ENCODE measurements at places on chromosomes 6 and 20.
A peak's percentile ranks its signal among the peaks of the same experiment; 100 is the strongest.

- no peak for DNase-seq
Measured at GRCh38 chr6:37667050-37667814, 30.5 kb downstream of the MDGA1 start.

DNA sequence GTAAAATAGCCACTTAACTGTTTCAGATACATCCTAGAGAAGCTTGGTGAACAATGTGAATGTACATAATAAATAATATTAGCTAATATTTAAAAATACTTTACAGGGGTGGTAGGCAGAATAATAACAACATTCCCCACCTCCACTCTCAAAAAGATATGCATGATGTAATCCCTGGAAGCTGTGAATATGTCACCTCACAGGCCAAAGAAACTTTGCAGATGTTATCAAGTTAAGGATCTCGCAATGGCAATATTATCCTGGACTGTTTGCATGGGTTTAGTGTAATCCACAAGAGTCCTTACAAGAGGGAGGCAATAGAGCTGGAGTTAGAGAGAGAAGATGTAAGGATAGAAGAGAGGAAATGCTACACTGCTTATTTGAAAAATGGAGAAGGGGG lies 7.0 kb upstream of the PTPRK start:
- no peak for DNase-seq

GRCh38 chr20:3812975-3813847 lies 7.1 kb upstream of the AP5S1 start:
- no peak for DNase-seq

- no peak for DNase-seq
Measured at GRCh38 chr20:37711994-37712964, 18.4 kb downstream of the CTNNBL1 start.

DNA sequence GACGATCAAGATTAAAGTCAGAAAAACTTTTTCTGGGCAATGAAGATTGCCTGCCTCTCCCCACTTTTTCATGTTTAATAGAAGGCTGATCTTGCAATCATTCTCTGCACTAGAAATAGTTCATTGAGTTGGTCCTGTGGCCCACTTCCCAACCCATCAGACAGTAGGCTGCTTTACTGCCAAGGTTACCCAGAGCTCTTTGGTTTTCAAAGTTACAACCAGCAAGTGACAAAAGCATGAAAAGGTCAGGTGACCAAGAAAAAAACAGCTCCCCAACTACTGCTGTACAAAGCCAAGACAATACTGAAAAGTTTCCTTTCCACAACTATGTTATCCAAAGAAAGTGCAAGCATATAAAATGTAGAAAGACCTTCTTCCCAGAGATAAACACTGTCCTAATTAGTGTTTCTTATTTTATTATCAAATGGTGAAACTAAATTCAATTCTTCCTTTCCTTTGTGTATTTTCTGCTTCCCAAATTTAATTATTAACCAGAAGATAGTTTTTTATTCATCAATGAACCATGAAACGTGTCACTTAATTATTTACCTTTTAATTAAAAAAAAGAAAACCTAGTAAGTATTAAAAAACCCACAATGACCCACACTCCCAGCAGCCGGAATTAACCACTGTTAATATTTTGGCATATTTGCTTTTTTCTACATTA lies 16.6 kb downstream of the DNAAF9 start:
- no peak for DNase-seq

DNA sequence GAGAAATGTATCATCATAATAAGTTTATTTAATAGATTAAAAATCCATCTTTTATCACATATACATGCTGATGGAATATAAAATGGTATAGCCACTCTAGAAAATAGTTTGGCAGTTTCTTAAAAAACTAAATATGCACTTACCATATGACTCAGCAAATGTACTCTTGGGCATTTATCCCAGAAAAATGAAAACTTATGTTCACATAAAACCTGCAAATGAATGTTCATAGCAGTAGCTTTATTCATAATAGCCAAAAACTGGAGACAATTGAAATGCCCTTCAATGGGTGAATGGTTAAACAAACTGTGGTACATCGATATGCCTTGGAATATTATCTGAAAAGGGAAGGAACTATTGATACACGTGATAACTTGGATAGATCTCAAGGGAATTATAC lies 6.4 kb upstream of the NCOA7 start:
- no peak for DNase-seq

GRCh38 chr6:6865611-6866010 lies 242.2 kb upstream of the RREB1 start:
- DNase-seq: no peak

- DNase-seq: no peak
Measured at GRCh38 chr6:132780770-132781371, 17.6 kb downstream of the SLC18B1 start.

DNA sequence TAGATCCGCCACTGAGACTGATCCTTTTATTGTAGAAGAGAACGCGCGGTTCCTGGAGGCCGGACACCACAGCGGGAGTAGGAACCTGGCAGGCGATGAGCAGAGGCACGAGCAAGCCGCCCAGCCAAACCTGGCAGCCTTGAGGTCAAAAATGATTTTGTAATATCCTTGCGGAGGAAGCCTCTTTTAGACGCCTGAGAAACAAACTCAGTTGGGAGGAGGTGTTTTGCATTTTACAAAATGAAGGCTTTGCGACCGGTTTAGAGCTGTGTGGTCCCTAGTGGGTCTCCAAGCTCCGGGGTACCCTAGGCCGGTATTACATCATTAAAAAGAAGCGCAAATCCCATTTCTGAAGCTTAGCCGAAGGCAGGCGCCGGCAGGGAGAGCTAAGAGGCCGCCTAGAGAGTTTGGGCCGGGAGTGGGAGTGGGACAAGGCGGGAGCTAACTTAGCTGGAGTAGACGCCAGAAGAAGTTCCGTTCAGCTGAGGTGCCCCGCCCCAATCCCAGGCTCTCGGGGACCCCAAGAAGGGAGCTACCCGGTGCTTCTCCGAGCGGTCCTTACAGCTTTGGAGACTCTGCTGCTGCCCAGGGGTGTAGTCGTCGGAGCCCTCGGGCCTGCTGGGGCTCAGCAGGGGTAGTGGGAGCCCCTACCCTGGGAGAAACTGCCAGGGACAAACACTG lies 1.9 kb upstream of the TBX18 start:
- DNase-seq: no peak

- peak; percentile 59 for DNase-seq
Measured at GRCh38 chr6:57173886-57174510, 1.9 kb downstream of the BAG2 start.

DNA sequence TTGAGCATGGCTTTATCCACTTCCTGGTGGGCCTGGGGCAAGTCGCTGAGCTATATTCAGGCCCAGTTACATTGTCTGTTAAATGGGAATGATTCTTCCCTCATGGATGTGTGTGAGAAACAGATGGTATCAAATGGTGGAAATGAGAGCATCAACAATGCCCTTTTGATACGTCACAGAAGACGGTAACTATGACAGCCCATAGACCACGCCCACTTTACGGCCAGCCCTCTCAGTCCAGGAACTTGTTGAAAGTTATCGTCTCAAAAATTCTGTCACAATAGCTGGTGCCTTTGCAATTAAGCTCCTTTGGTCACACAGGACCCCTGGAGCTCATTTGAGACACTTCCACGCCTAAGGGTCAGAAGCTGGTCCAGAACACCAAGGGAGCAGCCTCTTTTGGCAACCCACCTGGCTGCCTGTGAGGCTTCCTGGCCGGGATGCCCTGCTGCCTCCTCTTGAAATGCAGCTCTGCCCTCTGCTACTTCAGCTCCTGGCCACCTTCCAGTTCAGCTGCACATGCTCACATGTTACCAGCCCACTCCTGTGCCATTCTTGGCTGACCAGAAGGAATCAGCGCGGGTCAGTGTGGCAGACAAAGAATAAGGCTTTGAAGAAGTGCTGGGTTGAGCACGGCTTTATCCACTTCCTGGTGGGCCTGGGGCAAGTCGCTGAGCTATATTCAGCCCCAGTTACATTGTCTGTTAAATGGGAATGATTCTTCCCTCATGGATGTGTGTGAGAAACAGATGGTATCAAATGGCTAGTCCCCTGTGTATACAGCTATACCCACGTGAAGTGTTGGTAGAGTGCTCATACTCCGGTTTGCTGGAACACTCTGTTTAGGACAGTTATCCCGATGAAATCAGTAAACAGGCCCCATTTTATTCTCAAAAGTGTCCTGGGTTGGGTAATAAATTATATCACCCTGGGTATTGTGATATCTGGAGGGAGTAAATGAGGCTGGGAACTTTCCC lies 199.2 kb upstream of the SUPT3H start:
- DNase-seq: no peak

DNA sequence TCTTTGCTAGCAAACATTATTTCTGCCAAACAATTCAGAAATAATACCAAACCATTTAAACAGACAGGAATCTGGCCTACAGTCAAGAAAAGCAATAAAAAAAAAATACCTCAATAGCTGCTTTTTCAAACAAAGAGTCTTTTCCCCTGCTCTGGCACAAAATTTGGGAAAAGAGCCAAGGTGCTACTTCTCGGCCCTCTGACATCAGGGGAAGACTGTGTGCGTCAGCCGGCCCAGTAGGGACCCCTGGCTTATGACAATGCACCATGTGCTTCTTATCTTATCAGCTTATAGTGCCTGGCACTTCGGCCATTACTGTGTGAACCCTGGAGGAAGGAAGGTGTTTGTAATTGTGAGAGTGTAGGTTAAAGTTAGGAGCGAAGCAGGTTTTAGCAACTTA lies 89.4 kb downstream of the PDE10A start:
- DNase-seq: peak; percentile 14

- DNase-seq: no peak
Measured at GRCh38 chr6:40312213-40313015, 274.8 kb downstream of the LRFN2 start.

GRCh38 chr20:36121981-36122930 lies 32.3 kb upstream of the EPB41L1 start:
- peak; percentile 85 for DNase-seq

- no peak for DNase-seq
Measured at GRCh38 chr6:31952140-31952805, 6.4 kb downstream of the CFB start.

GRCh38 chr6:167255918-167256553 lies 35.1 kb upstream of the UNC93A start:
- DNase-seq: no peak

DNA sequence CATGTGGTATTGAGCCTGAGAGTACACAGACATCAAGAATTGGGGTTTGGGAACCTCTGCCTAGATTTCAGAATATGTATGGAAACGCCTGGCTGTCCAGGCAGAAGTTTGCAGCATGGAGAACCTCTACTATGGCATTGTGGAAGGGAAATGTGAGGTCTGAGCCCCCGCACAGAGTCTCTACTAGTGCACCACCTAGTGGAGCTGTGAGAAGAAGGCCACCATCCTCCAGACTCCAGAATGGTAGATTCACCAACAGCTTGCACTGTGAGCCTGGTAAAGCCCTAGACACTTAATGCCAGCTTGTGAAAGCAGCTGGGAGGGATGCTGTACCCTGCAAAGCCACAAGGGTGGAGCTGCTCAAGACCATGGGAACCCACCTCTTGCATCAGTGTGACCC lies 658.2 kb downstream of the HACE1 start:
- no peak for DNase-seq

DNA sequence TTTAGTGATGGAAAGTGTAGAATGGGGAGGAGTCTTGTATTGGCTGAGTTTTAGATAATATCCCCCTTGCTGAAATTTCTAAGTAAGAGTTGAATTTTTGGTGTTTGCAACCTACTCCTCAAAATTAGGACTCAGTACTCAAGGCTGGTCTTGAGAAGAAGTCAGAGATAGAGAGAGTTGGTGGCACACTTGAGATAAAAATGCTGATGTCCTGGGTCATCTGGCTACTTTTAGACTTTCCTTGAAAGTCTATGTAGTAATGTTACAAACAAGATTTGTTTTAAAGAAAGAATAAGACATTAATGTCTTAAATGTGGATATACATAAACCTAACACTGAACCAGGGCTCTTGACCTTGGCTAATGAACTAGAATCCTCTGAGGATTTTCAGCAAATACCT lies 62.5 kb upstream of the MLIP start:
- no peak for DNase-seq

GRCh38 chr6:154267508-154268106 lies 89.0 kb downstream of the IPCEF1 start:
- no peak for DNase-seq
